ENCODE measurements at places on chromosomes 7 and 10. TPM values are rescaled to one million over a fixed set of nuclear protein-coding genes. Genes with fewer than 3 reads are reported as not detected.

DNA sequence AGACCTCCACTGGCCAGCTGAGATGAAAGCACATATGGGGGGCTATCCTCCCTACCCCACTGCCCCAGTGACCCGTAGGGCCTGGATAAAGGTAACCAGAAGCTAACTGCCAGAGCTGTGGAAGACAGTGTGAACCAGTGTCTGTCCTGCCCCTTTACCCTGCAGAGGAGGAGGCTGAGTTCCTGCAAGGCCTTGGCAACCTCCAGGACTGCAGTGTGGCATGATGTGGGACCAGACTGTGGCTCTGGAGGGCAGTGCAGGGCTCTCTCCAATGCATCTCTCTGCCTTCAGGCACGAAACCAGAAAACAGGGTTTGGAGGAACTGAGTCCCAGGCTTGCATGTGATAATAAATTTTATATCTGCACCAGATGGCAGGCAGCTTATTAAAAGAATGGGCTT is 93.1 kb downstream of the EPC1 start:
- peak; percentile 13 for DNase-seq

DNA sequence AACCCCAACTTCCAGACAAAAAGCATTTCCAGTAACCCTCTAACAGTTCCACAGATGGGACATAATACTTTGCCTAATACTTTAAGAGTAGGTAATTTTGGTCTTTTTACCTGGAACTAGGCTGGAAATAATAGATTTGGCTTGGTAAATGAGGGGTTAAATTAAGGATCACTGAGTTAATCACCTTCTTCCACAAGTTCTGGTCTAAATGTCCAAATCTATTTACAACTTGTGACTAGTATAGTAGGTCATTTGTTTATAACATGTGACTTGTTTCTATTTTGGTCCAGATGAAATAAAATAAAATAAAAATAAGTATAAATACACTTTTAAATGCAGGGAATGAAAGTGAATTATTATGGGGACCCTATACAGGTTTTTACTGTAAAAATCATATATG is 80.1 kb downstream of the PRKCQ start:
- DNase-seq: no peak

- peak; percentile 96 for DNase-seq
Observed at GRCh38 chr7:148983200-148984146, 44.8 kb downstream of the PDIA4 start.

Gene FMC1
- total RNA-seq: 16.9 TPM

GRCh38 chr10:81532403-81532802 is 342.6 kb upstream of the NRG3 start:
- no peak for DNase-seq

DNA sequence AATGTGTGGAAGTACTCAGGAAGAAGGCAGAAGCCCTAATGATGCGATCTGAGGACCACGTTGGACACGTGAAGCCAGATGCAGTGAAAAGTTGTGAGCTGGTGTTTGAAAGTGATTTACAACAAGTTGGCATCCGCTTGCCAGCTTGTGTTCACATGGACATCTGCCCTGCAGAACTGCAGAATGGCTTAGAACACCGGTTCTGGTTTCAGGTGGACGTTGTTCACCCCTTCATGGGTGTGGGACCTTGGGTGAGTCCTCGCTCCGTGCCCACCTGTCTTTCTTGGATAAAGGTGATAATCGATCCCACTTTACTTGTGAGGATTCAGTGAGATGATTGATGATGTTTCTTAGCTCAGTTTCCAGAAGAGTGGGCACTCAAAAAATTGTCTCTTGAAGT is 53.8 kb downstream of the CAMK1D start:
- no peak for DNase-seq

Gene LAMB4
- total RNA-seq: not detected

Gene KCNH2
- 11.1 TPM for total RNA-seq

DNA sequence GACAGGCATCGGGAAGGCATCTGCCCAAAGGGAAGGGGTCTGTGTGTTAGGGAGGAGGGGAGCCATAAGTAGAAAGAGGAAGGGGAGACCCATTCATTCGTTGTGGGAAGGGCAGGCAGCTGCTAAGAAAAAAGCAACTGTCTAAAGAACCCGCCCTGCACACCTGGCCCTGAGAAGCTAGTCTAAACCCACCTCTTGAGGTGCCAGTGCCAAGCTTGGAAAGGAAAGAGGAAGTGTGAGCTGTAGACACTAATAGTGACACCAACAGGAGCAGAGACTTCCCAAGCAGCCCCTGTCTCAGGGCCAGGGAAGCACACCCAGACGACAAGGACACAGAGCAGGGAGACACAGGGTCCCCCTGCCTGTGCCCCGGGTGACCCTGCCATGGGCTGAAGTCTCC is 40.8 kb upstream of the PRSS58 start:
- DNase-seq: no peak

Gene CALML3
- not detected for total RNA-seq

DNA sequence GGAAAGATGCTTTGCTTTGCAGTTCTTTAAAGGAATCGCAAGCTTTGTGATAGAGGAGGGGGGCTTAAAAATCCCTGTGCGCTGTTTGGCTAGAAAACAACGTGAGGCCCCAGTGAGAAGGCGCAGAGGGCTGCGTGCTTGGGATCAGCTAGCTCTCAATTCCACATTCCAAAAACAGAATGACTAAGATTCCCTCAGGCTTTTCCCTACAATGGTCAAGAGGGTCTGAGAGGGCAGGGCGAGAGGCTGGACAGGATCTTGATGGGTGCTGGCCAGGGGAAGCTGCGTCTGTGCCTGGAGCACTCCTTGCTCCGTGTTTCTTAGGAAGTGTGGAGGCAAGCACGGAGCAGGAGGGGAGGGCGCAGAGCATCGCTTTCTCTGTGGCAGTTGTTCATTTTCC is 72.1 kb upstream of the INHBA start:
- no peak for DNase-seq

- DNase-seq: no peak
Observed at GRCh38 chr10:7915923-7916536, 97.7 kb downstream of the TAF3 start.

- no peak for DNase-seq
Observed at GRCh38 chr10:14327527-14327926, 3.2 kb downstream of the FRMD4A start.

Gene MYPN
- total RNA-seq: not detected
